Putamen (tissue), 1 donor: ENCODE measurements at places on chromosomes 2 and 18.

DNA sequence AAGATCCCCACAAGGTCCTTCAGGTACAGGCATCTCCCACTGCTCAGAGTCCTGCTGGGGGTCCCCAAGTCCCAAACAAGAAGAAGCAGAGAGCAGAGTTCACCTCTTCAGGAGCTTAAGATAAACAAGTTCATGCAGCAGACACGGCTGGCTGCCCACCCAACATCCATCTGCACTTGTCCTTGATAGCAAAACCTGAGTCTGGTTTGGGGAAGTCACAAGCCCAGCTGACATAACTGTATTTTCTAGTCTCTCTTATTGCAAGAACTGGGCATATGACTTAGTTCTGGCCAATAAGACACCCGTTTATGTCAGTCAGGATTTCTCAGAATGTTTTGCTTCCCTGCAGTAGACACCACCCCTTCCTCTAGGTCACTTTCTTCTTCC lies 31.8 kb downstream of the AFF3 start:
- DNase-seq, result no peak

DNA sequence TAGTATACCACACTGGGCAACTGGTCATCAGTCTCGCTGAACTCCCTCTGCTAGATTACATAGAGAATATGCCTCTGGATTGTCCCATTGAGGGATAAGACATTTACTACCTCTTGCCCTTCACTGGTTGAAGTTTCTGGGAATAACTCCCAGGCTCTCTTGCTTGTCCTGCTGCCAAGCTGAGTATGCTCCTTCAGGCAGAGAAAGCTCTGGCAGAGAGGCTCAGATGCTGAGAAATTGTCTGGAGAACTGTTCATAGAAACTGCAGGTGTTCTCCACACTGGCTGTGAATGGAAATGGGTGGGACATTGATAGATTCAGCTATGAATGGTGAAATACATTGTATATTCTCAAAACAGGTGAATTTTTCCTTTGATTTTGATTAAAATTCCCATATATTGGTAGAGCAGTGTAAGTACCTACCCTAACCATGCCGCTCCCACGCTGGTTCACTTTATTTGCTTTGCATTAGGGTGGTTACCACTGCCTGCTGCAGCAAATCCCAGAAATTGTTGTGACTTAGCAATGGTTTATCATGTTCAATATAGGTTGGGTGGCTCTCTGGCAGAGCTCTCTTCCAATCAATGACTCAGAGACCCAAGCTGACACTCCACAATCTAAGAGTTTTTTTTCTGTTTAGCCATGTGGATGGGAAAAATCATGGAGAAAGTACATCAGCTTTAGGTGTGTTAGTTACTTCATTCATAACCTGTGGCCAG lies 36.7 kb downstream of the FAM117B start:
- DNase-seq, result no peak

DNA sequence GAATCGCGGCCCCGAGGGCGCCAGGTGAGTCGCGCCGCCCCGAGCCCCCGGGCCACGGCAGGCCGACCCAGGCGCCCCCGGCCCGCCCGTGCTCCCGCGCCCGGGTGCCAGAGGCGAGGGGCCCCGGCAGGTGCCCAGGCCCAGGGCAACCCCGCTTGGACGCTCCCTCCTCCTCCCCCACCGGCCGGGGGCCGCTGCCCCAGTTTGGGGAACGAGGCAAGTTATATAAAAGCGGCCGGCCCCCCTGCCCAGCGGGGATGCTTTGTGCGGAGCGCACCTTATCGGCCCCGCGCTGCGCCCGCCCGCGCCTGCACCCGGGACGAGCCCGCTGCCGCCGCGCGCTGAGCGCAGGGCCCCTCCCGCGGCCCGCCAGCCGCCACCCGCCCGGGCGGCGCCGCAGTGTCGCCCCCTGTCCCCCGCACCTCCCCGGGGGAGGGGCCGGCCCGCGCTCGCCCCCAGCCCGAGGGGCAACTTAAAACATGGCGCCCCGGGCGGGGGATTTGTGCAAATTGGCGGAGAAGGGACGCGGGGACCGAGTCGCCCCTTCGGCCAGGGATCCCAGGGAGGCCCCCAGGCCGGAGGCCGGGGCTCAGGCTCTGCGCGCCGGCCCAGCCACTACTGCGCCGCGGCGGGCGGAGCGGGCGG lies 639 bp downstream of the EPB41L3 start:
- no peak for DNase-seq

- no peak for DNase-seq
Observed at GRCh38 chr2:96773922-96774321, 13.2 kb downstream of the CNNM4 start.

- no peak for DNase-seq
Observed at GRCh38 chr2:107418708-107419107, 408.0 kb upstream of the RGPD4 start.

- DNase-seq, result no peak
Observed at GRCh38 chr2:203626952-203627681, 79.3 kb upstream of the CD28 start.

DNA sequence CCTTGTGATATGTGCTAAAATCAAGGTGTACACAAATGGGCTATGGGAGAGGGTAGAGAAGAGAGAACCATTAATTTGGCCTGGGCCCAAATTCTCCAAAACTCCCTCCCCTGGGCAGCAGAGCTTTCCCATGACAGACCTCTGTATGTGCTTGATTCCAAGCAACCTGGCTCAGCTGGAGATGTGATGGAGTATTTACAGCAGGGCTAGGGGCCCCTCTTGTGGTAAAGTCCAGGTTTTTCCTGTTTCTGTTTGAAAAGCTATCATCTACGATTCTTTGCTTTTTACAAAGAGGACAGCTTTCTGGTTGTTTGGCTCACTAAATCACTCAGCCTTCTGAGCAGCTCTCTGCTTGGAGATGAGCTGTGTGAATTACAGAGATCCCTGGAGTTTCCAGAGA lies 40.3 kb downstream of the KCNS3 start:
- DNase-seq, result no peak

DNA sequence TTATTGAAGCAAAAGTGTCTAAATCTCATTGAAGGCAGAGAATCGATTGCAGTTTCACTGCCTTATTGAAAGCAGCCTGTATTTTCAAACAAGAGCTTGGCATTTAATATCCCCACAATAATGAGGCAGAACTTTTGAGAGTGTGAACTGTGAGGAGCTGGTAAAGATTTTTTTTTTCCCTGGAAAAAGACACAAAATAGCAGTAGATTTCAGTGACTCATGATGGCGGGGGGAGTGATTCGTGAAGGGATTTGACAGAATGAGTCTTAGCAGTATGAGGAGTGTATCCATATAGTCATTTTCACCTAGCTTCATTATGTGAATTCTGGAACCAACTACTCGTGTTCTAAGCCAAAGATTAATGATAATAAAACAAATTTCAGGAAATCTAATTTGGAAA lies 242.9 kb downstream of the ARL6IP6 start:
- DNase-seq, result peak; percentile 22
